ENCODE measurements at places on chromosomes 7 and 10.

GRCh38 chr7:73521636-73522104 is 423 bp downstream of the BAZ1B start:
- peak; percentile 22 for DNase-seq

GRCh38 chr10:22252801-22253579 is 35.2 kb upstream of the EBLN1 start:
- peak; percentile 10 for DNase-seq

DNA sequence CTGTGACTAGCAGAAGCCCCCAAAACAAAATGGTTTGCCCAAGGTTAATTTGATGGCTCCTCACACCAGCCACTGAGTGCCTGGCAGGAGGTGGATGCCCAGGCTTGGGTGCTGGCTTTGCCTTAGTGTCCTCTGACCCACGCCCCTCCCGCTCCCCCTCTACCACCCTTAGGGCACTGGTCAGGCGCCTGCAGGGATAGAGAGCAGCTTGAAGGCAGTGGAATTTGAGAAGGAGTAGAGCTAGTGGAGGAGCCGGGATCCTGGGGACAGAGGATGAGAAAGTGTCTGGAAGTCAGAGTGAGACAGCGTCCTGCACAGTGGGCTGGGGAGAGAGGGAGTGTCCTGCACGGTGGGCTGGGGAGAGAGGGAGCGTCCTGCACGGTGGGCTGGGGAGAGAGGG is 139.4 kb downstream of the DNAJB6 start:
- no peak for DNase-seq

DNA sequence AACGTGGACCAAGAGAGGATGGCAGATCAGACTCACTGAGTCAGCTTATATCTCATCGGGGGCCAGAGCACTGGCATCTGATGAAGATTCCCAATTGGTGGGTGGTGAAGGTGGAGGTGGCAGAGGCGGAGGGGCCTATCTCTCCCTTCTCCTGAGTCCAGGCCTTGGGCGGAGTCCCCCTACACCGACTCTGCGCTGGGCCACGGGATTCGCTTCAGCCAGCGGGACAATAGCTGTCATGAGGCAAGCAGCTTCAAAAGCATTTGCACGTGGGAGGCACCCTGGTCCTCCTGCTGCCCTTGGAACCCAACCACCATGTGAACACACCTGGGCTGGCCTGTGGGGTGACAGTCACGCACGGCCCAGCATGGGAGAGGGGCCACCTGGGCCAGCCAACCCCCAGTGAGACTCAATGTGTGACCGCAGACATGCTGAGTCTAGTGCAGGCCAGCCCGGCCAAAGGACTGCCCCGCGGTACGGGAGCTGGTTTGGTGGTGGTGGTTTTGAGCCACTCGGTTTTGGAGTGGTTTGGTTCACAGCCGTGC is 466.8 kb upstream of the FOXK1 start:
- no peak for DNase-seq

GRCh38 chr10:27745732-27746396 is at the start of gene MKX:
TSS of gene MKX (minus strand) at chr10:27745819. CDS start at chr10:27743415, 2,404 bp downstream.
- no peak for DNase-seq

- DNase-seq = no peak
Measured at GRCh38 chr7:158765020-158765419, 60.4 kb upstream of the NCAPG2 start.

DNA sequence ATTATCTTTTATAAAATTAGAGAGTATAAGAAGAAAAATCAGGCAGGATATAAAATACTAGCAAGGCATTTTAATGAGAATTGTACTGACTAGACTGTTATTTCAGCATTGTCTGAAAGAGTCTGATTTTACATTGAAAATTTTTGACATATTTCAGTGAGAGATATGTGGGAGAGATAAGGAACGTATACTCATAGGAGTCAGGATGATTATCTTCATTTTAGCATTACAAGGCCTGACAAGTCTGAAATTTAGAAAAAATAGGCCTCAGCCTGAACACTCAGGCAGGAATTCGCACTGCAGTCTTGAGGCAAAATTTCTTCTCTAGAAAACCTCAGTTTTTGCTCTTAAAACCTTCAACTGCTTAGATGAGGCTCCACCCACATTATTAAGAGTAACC is 386.0 kb downstream of the HGF start:
- DNase-seq = no peak

GRCh38 chr10:73857446-73857845 is 16.9 kb downstream of the CAMK2G start:
- no peak for DNase-seq

DNA sequence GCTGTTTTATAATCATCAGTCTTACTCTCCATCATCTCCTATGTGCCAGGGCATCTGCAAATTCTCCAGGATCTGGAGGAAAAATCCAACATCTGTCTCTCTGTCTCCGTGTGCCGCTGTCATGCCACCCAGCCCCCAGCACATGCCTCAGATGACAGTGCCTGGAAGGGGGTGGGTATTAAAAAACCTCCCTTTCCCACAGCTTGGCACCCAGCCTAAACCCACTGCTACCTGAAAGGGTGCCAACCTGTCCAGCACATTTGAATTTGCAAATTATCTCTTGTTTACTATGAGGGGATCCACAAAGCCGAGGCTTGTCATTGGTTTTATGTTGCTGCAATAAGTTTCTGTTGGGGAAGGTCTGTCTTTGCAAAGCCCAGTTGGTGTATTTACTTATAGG is 73.1 kb downstream of the EMX2 start:
- no peak for DNase-seq

GRCh38 chr10:43821103-43821502 is 172.4 kb upstream of the ZNF32 start:
- no peak for DNase-seq

GRCh38 chr10:83764666-83765065 is 374.6 kb upstream of the GHITM start:
- DNase-seq = no peak

DNA sequence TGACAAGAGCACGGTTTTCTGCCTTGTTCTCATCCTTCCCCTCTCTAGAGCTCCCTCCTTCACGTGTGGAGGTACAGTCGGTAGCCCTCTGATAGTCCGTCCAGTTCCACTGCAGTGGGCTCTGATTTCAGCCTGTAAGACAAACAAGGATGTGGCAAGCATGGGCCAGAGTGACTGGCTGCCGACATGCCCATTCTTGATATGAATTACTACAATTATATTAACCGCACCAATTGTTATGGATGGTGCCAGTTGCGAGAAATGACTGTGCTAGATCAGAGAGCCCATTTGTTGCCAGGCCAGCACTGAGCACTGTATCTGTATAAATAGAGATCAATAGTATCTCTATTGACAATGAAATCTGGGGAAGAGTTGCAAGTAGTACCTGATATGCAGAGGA is 146.6 kb downstream of the CHN2 start:
- DNase-seq = no peak

DNA sequence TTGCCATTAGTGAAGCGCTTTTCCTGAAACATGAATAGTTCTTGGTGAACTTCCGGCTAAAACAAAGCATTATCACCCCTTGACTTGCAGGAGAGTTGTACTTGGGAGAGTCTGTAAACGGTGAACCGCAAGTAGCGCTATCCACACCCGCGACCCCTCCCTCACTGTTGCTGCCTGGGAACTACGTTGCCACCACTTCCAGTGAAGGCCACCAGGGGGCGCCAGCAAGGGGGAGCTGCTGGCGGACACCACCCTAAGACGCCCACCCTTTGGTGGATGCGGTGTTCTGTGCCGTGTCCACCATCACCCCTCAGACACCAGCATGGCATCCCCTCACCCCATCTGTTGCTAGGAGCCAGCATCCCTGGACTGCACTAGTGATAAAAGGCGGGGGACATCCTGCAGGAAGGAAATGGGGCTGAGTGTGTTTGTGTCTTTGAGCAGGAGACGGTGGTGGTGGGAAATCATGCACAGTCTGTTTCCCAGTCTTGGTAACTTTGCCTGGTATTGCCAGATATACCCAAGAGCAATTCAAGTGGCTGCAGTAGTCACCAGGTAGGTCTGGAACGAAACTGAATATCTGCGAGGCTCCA is 298.2 kb downstream of the FRMD4A start:
- DNase-seq = peak; percentile 66

- DNase-seq = no peak
Measured at GRCh38 chr7:114086914-114087652, 168.3 kb upstream of the PPP1R3A start.

- DNase-seq = no peak
Measured at GRCh38 chr10:8060704-8061121, 6.2 kb downstream of the GATA3 start.

GRCh38 chr10:21464134-21464533 is 61.3 kb downstream of the SKIDA1 start:
- DNase-seq = no peak

GRCh38 chr7:54397836-54398612 is 144.2 kb upstream of the VSTM2A start:
- DNase-seq = no peak

GRCh38 chr7:2713370-2713769 is 25.4 kb downstream of the AMZ1 start:
- DNase-seq = peak; percentile 44

DNA sequence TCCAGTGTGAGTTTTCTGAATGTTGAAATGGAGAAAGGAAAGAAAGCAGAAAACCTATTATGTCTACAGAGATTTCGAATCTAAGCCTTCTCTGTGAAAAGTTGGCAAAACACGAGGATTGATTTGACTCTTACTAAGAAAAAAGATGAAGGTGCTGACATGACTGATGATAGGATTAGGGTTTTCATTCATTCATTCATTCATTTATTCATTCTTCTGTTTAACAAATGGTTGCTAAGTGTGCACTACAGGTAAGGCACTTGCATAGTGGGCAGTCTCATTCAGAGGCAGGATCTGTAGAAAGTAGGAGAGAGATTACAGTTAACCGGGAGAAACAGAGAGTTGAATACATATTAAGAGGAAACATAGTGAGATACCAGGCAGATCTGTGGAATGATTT is 137.1 kb downstream of the ZNF365 start:
- no peak for DNase-seq

DNA sequence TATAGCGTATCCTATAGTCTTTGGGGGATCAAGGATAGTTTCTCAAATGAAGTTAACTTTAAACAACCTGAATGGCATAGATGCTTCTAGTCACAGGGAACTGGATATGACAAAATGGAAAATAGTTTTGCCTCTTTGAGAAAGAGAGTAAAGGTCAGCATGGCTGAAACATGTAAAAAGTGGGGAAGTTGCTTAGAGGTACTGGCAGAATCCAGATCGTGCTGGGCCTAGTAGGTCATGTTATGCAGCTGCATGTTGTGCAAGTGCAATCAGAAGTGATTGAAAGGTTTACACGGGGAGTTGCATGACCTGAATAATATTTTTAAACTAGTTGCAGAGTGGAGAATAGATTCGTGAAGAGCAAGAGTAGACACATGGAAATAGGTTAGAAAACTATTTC is 201.1 kb upstream of the HDAC9 start:
- no peak for DNase-seq

DNA sequence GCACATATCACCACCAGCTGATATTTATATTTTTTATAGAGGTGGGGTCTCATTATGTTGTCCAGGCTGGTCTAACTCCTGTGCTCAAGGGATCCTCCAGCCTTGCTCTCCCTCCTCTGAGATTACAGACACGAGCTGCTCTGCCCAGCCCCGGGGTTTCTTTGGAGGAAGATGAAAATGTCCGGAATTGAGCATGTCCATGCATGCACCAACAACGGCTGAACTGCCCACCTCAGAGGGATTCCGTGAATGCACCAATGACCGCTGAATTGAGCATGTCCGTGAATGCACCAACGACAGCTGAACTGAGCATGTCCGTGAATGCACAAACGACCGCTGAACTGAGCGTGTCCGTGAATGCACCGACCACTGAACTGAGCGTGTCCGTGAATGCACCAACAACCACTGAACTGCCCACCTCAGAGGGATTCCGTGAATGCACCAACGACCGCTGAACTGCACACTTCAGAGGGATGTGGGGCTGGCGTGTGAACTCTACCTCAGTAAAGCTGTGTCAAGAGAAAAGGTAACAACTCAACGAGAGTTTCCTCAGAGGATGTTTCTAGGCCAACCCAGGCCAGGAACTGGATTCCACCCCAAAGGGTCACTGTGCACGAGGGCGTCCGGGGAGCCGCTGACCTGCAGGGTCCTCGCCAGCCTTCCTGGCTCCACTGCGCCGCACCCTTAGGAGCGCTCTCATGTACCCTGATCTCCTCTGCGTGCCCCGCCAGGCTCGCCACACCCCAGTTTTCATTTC is 34.9 kb upstream of the INPP5A start:
- no peak for DNase-seq

DNA sequence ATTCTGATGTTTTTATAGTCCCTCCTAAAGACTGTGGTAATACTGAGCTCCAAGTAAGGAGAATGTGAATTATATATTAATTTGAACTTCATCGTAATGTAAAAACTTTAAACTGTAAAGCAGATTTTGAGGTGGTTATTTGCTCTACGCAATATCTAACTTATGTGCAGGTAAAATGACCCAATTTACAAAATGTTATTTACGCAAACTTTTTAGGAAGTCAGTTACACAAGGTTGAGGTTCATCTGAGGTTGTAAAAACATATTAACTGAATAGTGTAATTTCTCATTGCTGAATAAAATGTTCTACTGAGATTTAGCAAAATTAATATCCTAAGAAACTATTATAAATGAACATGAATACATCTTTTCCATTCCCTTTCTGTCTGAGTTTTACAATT is 15.8 kb downstream of the GLCCI1 start:
- no peak for DNase-seq

- no peak for DNase-seq
Measured at GRCh38 chr7:112135815-112136214, 70.4 kb downstream of the DOCK4 start.

DNA sequence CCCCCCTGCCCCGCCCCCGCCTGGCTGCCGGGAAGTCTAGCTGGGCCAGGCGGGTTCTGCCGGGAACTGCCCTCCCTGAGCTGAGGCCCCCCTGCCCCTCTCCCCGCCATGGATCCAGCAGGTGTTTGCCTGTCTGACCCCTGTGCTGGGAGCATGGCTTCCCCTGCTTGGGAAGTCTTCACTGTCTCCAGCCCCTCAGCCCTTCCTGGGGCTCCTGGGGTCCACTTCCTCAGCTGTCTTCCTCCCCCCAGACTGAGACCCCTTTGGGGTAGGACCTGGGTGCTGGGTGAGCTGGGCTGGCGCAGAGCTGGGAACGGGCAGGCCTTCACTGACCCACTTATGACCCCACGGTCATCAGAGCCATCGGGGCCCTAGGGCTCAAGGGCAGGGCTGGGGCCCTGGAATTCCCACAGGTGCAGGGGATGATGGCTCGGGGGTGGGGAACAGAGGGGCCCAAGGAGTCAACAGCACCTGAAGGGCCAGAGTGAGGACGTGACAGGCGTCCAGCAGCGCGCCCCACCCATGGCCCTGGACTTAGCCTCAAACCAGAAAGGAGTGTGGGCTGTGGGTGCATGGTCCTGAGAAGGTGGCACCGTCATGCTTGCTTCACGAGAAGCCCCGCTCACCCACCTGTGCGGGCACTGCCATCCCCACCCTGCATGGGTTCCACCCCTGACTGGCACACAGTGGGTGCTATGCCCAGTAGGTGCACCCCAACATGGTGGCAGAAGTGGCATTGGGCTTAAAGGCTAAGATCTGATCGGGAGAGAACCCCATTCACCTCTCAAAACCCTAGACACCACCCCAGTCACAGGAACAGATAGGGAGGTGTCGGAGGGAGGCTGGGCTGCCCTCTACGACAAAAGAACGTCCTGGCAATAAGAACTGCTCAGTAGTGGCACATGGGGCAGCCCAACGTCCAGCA is 16.2 kb upstream of the TNRC18 start:
- no peak for DNase-seq

- DNase-seq = peak; percentile 25
Measured at GRCh38 chr10:35341521-35341920, 5.2 kb downstream of the CCNY start.

GRCh38 chr10:49609283-49610113 is 612 bp upstream of the SLC18A3 start:
- no peak for DNase-seq

GRCh38 chr7:135774284-135774683 is 25.7 kb upstream of the FAM180A start:
- DNase-seq = no peak
